ENCODE measurements at places on chromosomes 13 and 19.

- DNase-seq = no peak
Observed at GRCh38 chr19:1274852-1275259, 474 bp upstream of the FAM174C start.

DNA sequence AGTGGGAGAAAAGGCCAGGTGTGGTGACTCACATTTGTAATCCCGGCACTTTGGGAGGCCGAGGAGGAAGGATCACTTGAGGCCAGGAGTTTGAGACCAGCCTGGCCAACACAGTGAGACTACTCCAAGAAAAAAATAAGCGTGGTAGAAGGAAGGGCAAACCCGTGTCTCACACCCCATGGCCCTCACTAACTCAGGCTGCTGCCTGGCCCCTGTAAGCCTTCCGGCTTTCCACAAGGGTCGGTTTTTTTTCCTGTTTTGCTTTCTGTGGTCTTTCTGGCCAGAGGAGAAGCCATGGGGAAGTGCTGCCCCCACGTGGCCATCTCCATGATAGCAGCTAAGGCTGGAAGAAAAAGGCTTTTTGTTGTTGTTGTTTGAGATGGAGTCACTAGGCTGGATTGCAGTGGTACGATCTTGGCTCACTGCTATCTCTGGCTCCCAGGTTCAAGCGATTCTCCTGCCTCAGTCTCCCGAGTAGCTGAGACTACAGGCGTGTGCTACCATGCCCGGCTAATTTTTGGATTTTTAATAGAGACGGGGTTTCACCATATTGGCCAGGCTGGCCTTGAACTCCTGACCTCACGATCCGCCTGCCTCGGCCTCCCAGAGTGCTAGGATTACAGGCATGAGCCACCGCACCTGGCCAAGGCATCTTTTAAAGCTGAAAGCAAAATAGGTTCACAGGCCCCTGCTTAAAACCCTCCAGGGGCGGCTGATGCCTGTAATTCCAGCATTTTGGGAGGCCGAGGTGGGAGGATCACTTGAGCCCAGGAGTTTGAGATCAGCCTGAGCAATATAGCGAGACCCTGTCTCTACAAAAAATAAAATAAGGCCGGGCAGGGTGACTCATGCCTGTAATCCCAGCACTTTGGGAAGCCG is 7.5 kb upstream of the ARHGEF18 start:
- peak; percentile 88 for DNase-seq

DNA sequence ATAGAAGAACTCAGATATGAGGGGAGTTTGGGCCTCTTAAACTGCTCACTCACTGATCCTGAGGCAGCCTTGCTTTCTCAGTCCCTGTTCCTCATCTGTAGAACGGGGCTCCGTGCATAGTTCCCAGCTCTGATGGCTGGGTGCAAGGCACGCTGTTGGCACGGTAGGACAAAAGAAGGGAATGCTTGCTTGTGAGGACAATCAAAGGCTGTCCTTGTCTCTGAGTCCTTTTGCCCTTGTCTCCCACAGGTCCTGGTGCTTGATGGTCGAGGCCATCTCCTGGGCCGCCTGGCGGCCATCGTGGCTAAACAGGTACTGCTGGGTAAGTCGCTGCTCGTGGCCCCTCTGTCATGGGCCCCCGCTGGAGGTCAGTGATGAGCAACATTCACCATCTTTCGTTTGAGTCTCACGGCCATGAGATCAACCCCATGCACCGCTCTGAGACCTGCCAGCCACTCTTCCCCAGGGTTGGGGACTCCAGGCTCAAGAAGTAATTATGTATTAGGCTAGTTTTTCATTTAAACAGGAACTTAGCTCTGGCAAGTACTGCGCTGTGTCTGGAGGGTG is 2.3 kb downstream of the RPL13A start:
- no peak for DNase-seq

DNA sequence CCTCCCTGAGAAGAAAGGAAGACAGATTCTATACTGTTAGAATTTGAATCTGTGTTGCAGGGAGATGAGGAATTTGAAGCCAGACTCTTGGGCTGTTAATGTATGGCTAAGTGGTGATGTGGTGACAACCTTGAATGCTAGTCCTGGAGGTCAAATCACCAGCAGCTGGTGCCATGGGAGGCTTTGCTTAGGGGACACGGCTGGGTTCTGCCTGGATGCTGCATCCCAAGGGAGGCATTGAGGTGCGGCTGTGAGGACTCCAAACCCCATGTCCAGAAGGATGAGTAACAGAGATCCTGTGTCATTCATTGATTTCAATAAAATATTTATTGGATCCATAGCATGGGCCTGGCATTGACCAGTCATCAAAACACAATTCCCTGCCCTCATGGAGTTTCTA is 42.3 kb downstream of the RFX2 start:
- DNase-seq = no peak

DNA sequence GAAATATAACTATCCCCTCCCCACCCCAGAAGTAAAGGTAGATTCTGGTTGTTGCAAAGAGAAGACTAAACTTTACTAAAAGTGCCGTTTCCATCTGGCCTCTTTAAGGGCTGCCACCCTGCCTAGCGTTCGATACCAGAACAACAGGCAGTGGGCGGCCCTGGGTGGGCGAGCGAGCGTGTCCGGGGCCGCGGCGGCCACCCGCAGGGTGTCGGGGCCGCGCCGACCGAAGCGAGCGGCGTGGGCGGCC is 2.6 kb downstream of the FGF9 start:
- peak; percentile 47 for DNase-seq

DNA sequence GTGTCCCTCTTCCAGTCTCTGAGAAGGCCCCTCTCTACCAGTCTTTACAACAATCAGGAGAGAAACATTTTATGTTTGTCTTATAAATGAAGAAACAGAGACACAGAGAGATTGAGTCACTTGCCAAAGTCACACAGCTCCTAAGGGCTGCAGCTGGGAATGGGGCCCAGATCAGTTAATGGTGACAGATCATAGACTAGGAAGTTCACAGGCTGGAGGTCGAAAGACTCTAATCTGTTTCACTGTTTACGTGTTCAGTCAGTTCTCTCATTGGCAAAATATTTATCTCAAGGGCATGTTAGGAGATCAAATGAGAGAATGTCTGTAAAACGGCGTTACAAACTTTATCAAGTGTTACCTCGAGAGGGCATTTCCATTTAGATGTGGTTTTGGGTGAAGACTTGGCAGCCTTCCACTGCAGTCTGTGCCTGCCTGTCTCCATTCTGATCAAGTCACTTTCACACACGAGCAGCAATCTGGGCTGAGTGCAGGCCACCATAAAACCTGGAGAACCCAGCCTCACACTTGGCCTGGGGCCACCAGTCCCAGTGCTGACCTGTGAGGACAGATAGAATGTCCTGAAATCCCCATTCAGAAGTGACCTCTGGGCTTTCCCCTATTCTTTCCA is 65.1 kb downstream of the SIAH3 start:
- DNase-seq = no peak

DNA sequence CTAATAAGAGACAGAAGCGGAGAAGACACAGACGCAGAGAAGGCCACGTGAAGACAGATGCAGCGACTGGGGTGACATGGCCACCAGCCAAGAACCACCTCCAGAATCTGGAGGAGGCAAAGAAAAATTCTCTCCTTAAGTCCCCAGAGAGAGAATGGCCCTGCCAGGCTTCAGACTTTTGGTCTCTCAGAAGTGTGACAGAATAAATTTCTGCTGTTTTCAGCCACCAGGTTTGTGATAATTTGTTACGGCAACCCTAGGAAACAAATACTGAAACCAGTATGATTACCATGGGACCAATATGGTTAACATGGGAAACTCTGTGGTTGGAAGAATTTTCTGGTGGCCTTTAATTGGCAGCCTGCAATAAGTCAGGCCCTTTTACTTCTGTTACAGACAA is 63.9 kb upstream of the DOCK9 start:
- no peak for DNase-seq

GRCh38 chr19:19741184-19741583 is 8.3 kb upstream of the ZNF14 start:
- no peak for DNase-seq

- no peak for DNase-seq
Observed at GRCh38 chr13:39032150-39032549, 5.7 kb downstream of the PROSER1 start.

DNA sequence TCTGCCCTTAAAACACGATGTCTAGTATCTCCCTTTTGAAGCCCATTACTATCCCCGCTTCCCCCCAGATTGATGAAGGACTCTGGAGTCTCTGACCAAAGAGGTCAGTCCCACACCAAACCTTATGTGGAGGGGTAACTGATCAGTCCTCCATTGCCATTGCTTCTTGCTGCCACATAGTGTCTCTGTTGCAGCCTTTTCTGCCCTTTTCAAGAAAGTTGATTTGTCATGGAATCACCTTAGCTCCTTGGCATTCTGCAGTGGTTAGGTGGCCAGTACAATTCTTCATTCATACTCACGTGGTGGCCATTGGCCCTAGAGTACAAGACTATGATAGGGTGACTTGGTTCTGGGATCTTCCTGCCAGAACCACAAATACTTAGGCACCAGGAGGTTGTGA is 8.4 kb upstream of the HTR2A start:
- DNase-seq = no peak

DNA sequence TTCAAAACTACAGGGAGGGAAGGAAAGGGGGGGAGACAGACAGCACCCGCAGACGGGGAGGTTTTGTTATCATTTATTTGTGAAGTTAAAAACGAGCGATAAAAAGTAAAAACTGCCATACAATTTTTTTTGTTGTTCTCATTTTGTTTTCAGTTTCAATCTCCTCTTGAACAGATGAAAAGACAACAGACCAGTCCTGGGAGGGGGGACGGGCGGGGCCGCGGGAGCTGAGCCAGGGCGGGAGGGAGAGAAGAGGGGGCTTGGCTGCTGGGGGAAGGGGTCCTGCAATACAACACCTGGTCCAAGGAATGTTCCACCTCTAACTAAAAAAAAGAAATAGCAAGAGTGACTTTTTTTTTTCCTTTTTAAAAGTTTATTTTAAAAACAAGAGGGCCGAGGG is 11.3 kb downstream of the KHSRP start:
- no peak for DNase-seq

DNA sequence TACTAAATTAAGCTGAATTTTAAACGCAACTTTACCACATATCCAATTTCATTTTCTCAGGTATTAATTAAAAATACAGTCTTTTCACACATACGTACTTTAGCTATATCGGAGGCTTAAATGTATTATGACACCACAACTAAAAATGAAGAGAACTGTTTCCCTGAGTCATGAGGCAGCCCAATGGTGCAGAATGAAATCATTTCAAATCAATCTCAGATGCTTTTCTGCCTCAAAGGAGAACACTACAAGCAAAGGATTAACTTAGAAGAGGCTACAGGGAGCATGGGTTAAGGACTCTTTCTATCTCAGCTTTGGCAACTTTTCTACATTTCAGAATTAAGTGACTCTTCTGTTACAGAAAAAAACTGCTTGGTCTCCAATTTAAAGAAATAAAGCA is 516.3 kb upstream of the HTR2A start:
- DNase-seq = no peak

GRCh38 chr13:43757266-43757665 is 29.5 kb downstream of the ENOX1 start:
- no peak for DNase-seq

- DNase-seq = no peak
Observed at GRCh38 chr13:97224544-97225300, 2.6 kb downstream of the MBNL2 start.

GRCh38 chr19:6417713-6418561 is 6.7 kb downstream of the KHSRP start:
- no peak for DNase-seq

DNA sequence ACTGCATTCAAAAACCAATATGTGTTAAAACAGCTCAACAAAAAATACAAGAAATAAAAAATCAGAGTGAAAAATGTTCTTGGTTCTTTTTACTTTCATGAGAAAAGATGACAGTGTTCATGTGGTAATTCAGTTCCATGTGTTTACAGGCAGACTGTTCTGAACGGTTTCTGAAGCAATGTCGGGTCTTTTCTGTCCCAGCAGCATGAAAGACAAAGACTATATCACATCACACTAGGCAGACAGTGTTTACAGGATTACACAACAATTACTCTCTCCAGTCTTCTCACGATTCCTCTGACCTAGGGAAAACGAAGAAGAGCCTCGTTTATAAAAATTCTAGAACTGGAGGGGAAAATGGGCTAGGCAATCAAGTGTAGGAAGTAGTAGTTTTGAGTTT is 83.4 kb downstream of the UBL3 start:
- no peak for DNase-seq

DNA sequence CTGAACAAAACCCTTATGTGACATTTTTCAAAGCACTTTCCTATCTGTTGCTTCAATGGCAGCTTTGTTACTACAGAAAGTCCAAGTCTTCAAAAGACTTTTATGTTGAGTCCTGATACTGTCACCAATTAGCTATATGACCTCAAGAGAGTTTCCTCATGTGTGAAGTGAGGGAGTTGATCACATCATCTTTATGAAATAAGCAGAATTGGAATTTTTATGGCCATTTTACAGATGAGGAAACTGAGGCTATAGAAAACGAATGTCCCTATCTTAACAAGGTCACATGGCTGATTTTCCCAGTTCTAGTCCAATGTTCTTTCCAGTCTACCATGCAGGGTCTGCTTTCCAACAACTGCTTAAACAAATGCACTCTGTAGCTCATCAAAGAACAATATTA is 2.6 kb downstream of the TNFRSF19 start:
- no peak for DNase-seq

- no peak for DNase-seq
Observed at GRCh38 chr13:50529154-50529882, 314.2 kb downstream of the DLEU7 start.

GRCh38 chr19:52570000-52570861 is at the start of gene ZNF701:
Gene ZNF701 (plus strand): TSS chr19:52570287. CDS start chr19:52574148, 3,861 bp downstream.
- DNase-seq = peak; percentile 94

GRCh38 chr13:51629491-51630287 is 45.4 kb downstream of the WDFY2 start:
- DNase-seq = no peak

GRCh38 chr19:12629215-12629614 is 18.5 kb downstream of the ZNF791 start:
- no peak for DNase-seq

All from activated CD8-positive, alpha-beta memory T cell treated with anti-CD3 and anti-CD28 coated beads, Interleukin-2, amount 50 U/mL, for 4 hours (primary cell).